Right renal pelvis (tissue), 4 donors: ENCODE measurements at places on chromosomes 11 and 22. TPM values are rescaled to one million over a fixed set of nuclear protein-coding genes. Genes with fewer than 3 reads are reported as not detected.

DNA sequence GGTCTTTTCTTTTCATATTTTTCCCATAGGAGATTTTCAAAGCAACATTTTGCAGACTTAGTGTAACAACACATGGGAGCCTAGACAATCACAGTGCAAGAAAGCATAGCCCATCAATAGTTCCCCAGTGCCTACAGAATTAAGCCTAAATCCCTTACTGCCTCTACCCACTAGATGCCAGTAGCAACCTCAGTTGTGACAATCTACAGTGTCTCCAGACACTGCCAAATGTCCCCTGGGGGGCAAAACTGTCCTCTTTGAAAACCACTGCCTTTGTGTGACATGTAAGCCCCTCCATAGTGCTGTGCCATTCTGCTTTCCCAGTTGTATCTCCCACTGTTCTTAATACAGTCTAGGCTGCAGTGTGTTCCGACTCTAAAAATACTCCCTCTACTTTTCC, 1329.0 kb downstream of the LRRC4C start:
- DNase-seq, result no peak

The OR52E8 gene
- polyA plus RNA-seq, result not detected

The SEZ6L gene
- 0.45 TPM for polyA plus RNA-seq

The ZNF143 gene
- 30.1 TPM for polyA plus RNA-seq

- DNase-seq, result no peak
Observed at GRCh38 chr11:44903518-44903917, 47.2 kb downstream of the TP53I11 start.

- DNase-seq, result no peak
Observed at GRCh38 chr22:30866216-30866615, 102.4 kb downstream of the MORC2 start.

- DNase-seq, result no peak
Observed at GRCh38 chr11:103327721-103328120, 218.5 kb downstream of the DYNC2H1 start.

The TRIM48 gene
- polyA plus RNA-seq, result not detected

The OR52N5 gene
- polyA plus RNA-seq, result not detected

GRCh38 chr11:106470230-106470629, 392.8 kb downstream of the AASDHPPT start:
- DNase-seq, result no peak

DNA sequence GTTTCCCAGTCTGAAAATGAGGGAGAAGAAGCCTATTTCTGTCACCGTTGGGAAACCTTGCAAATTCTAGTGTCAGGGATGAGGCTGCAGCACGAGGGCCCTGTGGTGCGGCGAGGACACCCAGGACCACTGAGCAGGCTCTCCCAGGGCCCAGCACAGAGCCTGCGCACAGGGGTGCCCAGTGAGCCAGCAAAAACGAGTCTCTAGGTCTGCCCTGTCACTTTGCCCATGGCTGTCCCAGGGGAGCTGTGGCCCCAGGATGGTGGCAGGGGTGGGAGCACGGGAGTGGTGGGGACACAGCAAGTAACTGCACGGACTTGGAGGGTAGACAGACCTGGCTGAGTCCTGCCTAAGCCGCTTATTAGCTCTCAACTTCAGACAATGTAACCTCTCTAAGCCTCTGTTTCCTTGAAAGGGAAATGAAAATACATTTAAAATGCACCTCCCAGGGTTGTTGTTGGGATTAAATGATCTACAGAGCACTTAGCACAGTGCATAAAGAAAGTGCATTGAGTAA, 44.2 kb downstream of the DSCAML1 start:
- DNase-seq, result no peak

The LSP1 gene
- 7.6 TPM for polyA plus RNA-seq

The KCNQ1 gene
- 12.4 TPM for polyA plus RNA-seq

DNA sequence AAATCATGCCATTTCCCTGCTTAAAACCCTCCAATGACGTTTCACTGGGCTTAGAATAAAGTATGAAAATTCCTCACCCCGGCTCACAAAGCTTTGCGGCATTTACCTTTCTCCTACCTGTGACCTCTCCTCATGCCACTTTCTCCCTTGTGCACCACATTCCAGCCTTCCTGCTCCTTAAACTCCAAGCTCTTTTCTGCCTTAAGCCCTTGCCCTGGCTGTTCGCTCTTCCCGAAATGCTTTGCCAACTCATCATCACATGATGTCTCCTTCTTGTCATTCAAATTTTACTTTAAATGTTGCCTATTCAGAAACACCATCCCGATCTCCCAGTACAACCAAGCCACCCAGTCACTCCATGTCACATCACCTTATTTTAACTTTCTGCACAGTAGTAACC, 2.0 kb downstream of the PLEKHA7 start:
- DNase-seq, result no peak

DNA sequence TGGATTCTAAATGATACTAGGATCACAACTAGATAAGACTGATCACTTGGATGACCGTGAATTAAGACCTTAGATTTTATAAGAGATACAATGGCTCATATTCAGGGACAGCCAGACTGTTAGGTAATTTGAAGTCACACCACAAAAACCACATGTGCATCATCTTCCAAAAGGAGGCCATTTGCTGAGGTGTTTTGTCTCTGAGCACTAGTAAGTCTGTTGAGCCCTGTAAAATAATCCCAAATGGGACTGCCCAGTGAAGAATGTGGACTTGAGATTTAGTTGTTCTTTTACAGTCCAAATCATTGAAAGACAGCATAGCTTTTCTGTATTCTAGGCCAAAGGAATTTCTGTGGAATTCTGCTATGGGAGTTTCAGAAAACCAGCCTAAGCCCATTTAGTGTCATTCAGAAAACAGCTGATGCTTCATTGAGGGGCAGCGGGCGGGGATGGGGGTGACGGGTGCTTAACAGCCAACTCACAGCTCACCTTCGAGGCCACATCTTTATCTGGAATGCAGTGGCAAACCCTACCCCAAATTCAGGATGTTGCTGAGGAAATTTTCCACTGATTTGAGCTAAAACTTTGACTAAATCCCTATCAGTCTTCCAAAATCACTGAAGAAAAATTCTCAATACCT, 80.1 kb upstream of the BIRC3 start:
- no peak for DNase-seq

- DNase-seq, result no peak
Observed at GRCh38 chr11:124892146-124892545, 5.5 kb downstream of the ROBO4 start.

- DNase-seq, result no peak
Observed at GRCh38 chr11:19027829-19028595, 32.5 kb downstream of the MRGPRX2 start.
